NK-92 treated with Interleukin-12 subunit alpha and Interleukin-12 subunit beta, amount 100 ng/mL, for 24 hours (cell line): ENCODE measurements at places on chromosomes 1 and 21.

GRCh38 chr1:108750476-108751181 lies 4.2 kb downstream of the STXBP3 start:
- no peak for DNase-seq

GRCh38 chr1:112264010-112264409 lies 132.0 kb upstream of the CTTNBP2NL start:
- DNase-seq = no peak

- DNase-seq = no peak
These were observed 77.3 kb downstream of the ARHGEF10L start for GRCh38 chr1:17616731-17617279.

- no peak for DNase-seq
These were observed 1378.1 kb upstream of the PRMT6 start for GRCh38 chr1:105678334-105678733.

GRCh38 chr1:110597966-110598365 lies 8.2 kb downstream of the KCNA2 start:
- DNase-seq = no peak

DNA sequence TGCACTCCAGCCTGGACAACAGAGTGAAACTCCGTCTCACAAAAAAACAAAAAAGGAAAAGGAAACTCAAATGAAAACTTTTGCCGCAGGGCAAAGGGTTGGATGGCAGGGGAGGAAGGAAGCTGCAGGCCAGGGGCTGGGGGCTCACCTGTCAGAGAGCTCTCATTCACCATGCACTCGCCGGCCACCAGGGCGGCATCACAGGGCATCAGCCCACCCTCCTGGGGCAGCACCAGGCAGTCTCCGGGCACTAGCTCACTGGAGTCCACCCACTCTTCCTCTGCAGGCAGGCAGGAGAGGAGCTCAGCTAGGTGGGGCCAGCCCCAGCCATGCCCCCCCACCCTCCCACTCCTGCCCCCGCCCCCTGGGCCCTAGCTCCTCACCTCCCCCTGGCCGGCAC lies 11.9 kb downstream of the ATP13A2 start:
- no peak for DNase-seq

GRCh38 chr1:86825319-86825718 lies 88.6 kb downstream of the SELENOF start:
- no peak for DNase-seq

DNA sequence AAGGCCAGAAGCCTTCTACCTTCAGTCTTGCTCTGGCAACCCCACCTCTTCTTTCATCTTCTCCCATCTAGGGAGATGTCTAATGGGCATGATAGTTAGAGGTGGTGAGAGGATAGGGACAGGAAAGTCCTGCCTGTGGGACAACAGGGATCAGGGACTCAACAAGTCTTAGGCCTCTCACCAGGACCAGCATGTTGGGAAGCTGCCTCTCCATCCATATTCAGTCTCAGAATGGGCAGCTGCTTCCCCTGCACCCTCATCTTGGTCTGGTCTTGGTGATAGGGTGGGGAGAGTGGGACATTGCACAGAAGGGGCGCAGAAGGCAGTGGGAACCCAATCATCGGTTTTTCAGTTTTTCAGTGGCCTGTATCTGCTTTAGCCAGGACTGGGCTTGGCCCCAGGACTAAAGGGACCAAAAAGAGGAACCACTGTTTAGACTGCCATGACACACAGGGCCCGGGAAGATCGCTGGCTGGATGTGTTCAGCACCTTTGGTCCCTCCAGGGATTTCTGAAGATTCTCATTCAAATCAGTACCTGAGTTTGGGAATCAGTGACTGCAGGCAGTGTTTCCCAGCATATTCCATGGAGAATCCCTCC lies 12.7 kb downstream of the RHEX start:
- DNase-seq = no peak

DNA sequence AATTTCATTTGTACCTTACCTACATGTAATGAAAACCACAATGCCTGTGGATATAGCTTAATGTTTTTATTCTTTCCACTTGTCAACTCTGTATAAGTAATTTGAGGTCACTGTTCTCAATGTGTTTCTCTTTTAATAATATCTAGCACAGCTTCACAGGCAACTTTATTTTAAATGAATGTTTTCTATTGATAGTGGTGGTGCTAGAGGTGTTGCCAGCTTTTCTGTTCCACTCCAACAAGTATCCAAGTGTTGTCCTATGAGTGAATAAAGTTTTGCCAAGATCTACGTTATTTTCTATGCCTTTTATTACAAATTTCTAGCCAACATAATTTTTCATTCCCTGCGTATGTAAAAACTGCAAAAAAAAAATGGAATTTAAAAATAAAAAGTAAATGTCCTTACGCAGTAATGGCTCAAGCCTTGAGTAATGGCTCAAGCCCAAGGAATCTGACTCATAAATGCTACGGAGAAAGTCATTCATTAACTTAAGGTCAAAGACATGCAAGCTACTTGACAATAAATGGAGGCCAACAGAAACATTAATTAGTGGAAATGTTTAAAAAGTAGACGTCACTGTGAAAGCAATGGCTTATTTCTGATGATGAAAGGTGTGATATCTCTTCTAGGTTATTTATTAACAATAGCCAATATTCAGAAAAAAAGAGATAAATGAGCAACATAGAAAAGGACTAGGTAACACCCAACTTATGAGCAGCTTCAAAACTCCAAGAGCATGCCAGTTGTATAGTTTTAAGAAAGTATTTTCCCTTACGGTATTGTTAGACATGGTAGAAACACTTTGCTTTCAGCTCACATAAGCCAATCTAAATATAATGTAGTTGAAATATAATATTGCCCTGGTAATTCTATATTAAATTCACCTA lies 71.4 kb downstream of the SLC44A5 start:
- no peak for DNase-seq

DNA sequence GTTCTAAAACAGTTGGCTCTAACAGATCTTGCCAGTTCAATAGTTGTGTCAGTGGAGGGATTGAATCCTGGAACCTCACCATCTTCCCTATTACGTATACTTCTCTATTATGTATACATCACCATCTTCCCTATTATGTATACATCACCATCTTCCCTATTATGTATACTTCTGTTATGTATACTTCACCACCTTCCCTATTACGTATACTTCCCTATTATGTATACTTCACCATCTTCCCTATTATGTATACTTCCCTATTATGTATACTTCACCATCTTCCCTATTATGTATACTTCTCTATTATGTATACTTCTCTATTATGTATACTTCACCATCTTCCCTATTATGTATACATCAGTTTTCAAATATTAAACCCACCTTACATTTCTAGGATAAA lies 34.4 kb upstream of the HP1BP3 start:
- DNase-seq = no peak

GRCh38 chr1:6627841-6628545 lies 3.3 kb downstream of the THAP3 start:
- DNase-seq = no peak

DNA sequence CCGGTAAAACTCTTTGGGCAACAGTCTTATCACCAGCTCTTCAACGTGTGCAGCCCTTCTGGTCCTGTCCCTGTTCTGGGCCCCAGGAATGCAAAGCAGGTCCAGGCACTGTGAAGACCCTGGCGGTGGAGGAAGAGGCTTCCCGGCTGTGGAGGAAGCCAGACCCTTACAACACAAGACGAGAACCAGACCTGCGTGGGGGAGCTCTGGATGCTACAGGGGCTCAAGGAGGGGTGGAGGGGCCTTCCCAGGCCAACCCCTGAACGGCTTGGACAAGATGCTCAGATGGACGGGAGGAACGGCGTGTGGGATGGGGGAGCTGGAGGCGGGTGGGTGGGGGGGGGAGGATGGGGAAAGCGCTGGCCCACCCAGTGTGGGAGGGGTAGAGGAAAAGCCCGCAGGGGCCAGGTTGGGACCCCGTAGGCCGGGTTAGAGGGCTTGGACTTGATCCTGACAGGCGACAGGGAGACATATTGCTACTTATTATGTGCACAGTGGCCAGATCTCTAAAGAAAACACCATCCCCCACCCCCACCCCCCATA lies 5.1 kb upstream of the OLIG2 start:
- DNase-seq = no peak

DNA sequence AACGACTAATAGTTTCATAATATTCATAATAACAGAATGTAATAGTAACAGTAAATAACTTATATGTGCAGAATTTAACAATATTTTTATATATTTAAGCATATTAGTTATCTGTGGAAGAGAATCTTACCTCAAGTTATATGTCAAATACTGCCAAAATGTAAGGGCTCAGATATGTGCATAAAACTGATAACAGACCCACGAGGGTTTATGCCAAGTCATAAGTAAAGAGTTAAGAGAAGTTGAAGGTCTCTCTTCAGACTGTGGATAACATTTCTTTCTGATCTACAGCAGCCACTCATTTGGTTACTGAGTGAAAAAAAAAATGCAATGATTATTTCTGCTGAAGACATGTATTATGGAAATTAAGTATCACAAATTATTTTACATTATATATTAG lies 1167.8 kb upstream of the NCAM2 start:
- DNase-seq = no peak

DNA sequence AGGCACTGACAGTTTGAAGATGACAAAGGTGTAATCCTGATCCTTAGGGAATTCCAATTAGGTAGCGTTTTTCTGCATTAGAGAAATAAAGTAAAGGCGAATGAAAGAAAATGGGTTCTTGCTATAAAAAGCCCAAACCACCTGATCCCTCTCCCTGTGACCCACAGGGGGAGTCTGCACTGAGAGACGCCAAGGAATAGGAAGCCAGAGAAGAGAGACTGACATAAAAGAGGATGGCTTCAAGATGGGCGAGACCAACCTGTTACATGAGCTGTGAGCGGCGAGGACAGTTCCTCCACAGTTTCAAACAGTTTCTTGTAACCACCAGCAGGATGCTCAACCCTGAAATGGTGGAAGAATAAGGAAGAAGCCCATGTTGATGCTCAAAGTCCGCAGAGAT lies 1.4 kb downstream of the RPE65 start:
- DNase-seq = no peak

DNA sequence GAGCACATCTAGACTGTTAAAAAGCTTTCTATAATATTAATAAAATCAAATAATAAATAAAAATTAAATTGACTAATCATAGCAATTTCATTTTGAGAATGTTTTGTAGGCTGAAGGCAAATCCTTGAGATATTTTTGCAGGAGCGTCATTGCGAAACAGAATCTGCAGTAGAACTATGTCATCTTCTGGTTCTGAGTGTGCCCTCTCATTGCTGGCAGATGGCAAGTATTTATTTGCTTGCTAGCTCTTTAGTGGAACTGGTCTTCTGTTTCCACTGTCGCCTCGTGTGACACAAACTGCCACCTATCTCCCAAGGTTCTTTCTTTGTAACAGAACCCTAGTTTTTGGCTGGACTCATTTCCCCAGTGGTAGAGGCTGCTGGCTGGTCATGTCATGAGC lies 19.0 kb upstream of the IRF2BP2 start:
- DNase-seq = no peak

GRCh38 chr1:167681451-167682098 lies 40.2 kb upstream of the MPZL1 start:
- DNase-seq = no peak

DNA sequence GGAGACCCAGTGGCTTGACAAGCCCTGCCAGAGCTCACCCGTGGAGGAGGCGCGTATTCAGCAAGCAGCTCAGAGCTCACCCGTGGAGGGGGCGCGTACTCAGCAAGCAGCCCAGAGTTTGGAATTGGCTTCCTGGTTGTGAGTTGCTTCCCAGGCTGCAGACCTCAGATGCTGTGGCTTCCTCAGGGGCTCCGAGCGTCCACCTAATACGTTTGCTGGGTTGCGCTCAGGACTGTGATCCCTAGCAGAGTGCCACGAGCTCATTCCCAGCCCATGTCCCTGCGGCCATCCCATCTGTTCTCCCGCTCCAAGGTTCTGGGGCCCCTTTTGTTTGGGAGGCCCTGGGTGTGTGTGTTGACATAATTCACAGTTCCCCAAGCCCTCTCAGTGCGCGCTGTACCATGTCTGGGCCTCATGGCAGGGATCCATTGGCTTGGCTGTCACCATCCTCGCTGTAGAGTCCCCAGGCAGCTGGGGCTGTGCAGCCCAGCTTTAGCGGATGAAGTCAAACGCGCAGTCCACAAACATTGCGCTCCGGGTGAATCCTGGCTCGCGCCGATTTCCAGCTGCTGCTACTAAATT lies 3.6 kb downstream of the AJAP1 start:
- DNase-seq = no peak

DNA sequence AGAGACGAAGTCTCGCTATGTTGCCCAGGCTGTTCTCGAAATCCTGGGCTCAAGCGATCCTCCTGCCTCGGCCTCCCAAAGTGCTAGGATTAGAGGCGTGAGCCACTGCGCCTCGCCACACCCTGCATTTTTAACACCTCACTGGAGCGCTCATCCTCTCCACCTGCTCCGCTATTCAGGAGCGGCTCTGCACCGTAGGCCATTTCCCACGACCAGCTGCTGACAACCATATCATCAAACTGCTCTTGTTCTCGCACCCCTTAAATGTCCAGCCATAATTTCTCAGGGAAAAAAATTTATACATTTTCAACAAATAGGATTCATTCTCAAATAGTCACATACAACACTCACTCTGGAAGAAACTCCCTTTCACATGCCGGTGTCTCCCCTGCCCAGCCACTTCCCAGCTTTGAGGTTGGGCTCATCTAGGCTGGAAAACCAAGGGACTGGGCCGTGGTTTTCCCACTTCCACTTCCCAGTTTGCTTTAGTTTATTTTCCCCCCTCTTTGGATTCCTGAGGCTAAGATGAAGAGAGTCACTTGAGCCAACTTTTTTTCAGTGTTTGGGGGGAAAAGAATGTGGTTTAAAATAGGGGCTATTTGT lies 639 bp upstream of the IPO9 start:
- no peak for DNase-seq

GRCh38 chr1:159867664-159868026 lies 5.2 kb upstream of the VSIG8 start:
- DNase-seq = no peak

DNA sequence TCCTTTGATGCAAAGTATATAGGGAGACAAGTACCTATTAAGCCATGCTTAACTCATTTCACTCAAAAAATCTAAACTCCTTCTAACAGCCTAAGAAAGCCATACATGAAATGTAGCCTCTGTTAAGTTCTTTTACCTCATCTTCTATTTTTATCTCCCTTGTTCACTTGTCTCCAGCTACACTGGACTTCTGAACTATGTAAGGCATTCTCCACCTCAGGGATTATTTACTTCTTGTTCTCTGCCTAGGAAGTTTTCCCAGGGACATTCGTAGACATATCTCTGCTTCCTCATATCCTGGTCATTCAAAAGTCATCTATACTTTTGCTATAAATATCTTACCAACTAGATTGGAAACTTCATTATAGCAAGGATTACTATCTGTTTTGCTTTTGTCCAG lies 96.9 kb downstream of the COP1 start:
- DNase-seq = no peak

DNA sequence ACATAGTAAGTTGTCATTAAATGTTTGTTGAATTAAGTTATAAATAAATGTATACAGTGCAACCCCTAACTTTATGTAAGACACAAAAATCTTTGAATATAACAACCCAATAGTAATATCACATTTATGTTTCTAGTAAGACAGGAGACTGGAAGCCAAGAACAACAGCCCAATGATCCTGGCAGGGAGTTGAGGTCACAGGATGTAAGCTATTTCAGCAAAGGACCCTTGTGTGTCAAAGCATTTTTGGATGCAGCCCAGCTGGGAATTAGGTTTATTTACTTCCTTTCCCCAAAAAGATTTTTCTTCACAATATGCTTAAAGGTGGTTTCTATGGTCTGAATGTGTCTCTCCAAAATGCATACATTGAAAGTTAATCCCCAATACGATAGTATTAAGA lies 34.0 kb upstream of the ABCA4 start:
- no peak for DNase-seq
